ENCODE measurements at places on chromosomes 5 and 9.

- DNase-seq: no peak
Measured at GRCh38 chr5:96244696-96245095, 188.4 kb downstream of the PCSK1 start.

- DNase-seq: no peak
Measured at GRCh38 chr9:71608825-71609447, 159.4 kb downstream of the CEMIP2 start.

- DNase-seq: no peak
Measured at GRCh38 chr9:76109953-76110352, 219.5 kb downstream of the PCSK5 start.

DNA sequence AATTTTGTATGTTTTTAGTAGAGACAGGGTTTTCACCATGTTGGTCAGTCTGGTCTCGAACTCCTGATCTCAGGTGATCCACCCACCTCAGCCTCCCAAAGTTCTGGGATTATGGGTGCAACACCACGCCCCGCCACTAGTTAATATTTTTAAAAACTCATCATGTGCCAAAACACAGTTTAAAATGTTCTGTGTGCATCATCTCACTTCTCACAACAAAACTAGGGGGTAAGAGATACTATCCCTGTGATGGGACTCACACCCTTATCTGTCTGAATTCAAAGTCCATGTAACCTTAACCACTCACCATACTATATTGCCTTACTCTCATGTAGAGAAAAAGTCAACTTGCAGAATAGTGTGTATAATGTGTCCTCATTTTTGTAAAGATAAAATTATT lies 2.6 kb downstream of the PKD2L2 start:
- no peak for DNase-seq

DNA sequence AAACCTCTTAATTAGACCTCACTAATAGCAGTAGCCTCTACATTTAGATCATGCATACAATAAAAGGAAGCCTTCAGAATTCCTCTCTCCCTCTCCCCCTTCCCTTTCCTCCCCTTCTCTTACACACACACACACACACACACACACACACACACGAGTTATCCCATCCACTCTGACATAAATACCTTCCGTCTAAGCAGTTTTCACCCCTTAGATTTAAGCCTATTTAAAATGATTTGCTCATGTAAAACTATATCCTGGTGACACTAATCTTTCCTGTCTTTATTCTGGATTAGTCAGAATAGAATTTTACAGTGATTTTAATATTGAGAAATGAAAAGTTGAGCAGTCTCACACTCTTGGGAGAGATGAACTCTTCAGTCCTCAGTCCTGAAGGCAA lies 35.0 kb downstream of the PRELID2 start:
- DNase-seq: no peak

DNA sequence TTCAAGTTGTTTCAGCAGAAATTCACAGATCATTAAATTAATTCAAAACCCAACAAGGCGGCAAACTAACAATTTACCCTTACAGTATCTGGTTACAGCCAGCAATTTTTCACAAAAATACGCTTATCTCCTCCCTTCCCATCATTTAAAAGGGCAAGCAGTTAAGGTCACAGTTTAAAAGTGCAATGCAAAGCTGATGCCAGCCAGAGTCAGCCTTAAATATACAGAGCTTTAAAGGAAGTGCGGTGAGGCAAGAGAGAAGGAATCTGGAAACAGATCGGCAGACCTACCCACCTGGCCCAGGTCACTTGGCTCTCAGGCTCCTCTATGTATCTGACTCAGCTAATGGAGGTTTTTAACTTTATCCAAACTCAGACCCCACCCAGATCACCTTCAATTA lies 31.0 kb downstream of the EPB41L4A start:
- DNase-seq: peak; percentile 8

DNA sequence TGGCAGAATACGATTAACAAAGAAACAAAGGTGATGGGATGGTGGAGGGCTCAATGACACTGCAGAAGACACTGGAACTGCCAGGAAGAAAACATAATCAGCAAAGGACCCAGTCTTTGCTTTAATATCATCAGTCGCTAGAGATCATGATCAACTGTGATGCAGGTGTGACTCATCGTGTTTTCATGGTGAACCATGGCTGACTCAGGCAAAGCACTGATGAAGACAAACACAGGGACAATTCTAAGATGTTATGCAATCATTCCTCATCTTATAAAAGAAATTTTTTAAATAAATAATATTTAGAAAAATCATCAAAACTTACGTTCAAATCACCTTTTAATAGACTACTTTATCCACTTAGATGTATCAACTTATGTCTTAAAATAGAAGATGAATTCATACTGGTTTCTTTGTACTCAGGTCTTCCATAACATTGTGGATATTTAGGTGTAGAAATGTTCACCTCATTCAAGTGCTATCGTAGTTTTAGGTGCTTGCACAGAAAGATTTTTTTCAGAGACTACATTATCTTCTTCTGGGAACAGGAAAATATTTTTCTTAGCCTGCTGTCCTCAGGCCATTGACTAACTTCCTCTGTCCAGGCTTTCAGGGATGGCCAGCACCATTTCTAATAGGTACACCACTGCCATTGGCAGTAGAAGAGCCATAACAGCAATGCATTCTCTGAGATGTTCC lies 673.4 kb upstream of the MEF2C start:
- DNase-seq: no peak

- peak; percentile 69 for DNase-seq
Measured at GRCh38 chr5:124655921-124656511, 90.4 kb downstream of the ZNF608 start.

DNA sequence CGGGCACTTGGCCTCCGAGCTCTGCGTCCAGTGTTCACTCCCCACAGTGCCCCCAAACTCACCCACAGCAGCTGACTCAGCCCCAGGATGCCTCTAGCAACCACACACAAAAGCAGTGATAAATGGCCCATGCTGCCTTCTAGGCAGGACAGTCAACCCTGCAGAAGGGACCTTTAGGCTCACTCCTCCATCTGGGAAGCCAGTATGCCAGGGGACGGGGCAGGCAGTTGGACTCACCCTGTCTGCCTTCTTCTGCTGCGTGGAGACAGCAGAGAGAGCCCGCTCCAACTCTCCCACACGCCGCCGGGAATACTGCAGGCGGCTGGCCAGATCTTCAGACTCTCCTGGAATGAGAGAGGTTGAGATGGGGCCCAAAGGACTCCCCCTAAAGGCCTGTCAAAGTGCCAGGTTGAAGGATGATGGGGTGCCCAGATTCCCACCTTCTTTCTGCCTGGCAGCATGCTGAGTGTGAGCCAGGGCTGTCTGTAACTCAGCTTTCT lies 10.4 kb downstream of the GOLGA2 start:
- DNase-seq: no peak

GRCh38 chr5:123129811-123130210 lies 40.8 kb downstream of the PRDM6 start:
- no peak for DNase-seq

GRCh38 chr5:173308226-173308625 lies 20.0 kb downstream of the STC2 start:
- no peak for DNase-seq

DNA sequence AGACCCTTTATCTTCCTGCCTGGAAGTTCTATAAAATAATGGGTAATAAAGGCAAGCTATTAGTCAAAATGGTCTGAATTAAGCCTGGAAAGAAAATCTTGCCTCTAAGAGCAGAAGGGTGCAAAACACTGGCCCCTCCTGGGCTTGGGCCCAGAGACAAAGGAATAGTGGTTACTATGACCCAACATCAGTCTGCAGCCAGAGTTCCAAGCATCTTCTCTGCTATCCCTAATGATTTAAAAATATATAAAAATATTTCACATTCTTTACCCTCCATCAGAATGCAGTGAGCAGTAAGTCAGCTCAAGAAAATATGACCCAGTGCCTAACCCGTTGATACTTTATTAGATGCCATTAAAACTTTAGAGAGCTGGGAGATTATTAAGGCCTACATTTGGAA lies 14.7 kb downstream of the TNFAIP8 start:
- no peak for DNase-seq

DNA sequence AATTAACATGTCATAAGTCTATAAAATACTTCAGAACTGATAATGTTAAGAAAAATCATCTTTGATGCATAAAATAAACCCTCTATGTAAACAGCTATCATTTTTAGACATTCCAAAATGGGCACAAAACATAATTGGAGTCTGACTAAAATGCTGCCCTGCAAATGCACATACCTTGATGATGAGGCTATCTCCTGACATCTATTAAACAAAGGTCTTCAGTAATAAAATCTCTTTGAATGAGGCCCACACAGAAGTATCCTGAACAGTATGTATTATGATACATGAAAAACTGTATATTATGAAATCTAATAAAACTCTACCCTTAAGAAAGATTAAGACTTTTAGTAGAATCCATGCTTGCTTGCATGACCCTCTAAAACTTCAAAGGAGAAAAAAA lies 66.1 kb downstream of the FBXL17 start:
- no peak for DNase-seq
